ENCODE measurements at places on chromosomes 12 and 14.

DNA sequence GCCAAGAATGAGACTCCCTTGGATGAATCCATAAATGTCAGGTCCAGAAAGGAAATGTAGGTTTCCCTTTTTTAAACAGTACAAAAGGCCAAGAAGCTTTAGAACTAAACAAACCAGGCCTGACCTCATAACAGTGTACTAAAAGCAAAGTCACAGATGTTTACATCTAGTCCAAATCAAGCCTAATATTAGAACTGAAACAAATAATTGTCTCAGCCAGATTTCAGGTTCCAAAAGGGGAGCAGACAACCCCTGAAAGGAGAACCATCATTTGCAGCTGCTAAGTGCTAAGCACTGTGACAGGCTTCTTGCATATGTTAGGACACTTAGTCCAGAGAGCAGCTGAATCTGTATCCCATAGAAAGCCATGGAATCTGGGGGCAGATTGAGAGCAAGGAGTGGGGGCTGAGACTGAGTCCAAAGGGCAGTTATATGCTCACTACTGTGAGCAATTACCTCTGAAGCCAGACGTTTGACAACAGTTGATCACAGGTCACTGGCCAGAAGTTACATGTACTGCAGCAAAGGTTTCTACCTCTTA lies 90.1 kb downstream of the STXBP6 start:
- DNase-seq = no peak

- no peak for DNase-seq
Observed at GRCh38 chr12:120343692-120344091, 16.1 kb upstream of the PLA2G1B start.

GRCh38 chr14:103110681-103111231 lies 12.5 kb upstream of the TNFAIP2 start:
- DNase-seq = no peak

DNA sequence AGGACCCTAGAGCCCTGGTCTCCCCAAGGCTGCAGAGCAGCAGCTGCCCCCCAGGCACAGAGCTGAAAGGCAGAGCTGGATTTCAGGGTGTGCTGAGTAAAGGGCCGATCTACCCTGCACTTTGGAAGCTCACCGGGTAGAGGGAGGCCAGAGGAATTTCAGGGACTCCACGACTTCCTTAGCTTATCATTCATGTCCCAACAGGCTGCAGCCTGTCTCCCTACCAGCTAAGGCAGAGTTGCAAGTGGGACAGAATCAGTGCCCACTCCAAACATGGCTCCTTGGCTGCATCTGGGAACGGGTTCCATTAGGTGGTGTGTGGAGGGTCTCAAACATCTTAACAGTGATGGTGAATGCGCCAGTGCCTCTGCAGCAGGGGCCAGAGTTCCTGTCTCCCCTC lies 27.5 kb downstream of the MMAB start:
- no peak for DNase-seq

- DNase-seq = no peak
Observed at GRCh38 chr12:38880288-38880687, 25.1 kb downstream of the CPNE8 start.

GRCh38 chr14:56102941-56103340 lies 15.3 kb upstream of the PELI2 start:
- no peak for DNase-seq

DNA sequence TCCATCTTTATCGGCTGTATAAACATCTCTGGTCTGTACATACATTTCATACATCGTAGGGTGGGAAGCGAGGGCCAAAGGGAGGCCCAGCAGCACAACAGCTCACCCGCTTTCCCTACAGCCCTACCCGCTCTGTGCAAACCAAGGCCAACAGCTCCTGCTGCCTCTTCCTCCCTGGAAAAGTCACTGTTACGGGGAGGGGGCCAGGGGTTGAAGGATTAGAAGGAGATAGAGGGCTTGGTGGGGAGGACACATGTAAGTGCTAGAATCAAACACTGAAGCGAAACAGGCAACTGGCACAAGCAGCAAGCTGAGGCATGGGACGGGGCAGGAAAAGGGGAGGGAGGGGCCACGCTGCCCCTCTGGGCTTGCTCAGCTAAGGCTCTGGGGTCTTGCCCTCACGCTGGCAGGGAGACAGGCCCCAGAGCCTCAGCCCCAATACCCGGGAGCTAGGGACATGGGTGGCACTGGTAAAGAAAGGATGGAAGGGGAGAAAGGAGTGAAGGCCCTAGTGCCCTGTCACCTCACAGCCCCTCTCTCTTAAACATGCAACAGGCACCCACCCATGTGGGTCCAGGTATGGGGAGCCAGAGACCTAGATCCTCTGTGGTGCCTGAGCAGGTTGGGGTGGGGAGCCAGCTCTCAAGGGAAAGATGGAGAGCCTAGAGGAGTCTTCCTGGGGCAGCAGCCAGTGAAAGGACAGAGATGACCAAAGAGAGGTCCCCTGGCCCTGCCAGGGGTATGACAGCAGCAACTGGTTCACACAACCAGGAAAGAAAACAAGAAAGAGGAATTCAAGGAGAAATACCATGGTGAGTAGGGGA lies 14.4 kb downstream of the SPRYD3 start:
- no peak for DNase-seq

DNA sequence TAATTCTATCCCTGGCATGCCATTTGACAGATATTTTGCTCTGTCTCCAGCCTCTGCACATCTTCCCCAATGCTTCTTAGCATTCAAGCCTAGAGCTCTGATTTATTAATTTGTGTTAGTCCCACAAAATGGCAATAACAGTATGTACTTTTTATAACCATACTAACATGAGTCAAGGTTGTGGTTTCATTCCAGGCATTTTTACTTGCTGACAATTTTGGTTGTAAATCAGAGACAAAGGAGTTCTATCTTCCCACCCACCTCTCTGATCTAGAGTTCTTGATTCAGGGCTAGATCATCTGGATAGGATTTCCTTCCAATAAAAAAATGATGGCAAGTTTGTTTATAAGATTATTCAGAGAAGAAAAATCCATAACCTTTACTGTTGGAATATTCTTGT lies 18.5 kb upstream of the CISTR start:
- no peak for DNase-seq

- no peak for DNase-seq
Observed at GRCh38 chr12:13592063-13592942, 389.1 kb downstream of the GRIN2B start.

DNA sequence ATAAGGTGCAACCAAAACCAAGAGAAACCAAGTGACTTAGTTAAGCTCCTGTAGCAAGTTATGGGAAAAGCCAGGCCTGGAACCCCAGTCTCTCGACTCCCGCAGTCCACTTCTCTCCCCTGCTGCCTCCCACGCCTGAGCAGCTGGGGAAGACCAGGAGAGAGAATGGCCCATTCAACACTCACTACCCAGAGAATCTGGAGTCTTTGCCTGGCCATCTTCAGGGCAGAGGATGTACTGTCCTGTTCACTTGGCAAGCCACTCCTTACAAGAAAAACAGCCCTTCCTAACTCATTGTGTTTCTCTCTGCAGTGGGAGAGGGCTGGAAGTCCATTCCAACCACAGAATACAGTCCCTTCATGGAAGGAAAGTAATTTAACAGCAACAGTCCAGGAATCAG lies 1.8 kb downstream of the PITPNM2 start:
- no peak for DNase-seq

DNA sequence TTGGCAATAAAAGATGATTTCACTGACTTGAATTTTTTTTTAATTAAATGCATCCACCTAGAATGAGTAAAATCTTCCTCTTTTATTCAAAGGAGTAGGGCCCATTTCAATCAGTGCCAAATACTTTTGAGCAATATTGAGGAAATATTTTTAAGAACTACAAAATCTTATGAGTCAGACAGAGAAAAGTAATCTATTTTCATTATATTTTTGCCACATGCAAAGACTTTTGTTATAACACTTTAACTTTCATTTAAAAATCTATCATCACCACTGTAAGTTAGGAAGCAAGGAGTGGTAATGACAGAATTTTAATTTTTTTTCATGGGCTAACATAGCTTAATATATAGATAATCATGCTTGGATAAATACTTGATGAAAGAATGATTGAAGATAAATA lies 345.2 kb upstream of the KITLG start:
- no peak for DNase-seq

DNA sequence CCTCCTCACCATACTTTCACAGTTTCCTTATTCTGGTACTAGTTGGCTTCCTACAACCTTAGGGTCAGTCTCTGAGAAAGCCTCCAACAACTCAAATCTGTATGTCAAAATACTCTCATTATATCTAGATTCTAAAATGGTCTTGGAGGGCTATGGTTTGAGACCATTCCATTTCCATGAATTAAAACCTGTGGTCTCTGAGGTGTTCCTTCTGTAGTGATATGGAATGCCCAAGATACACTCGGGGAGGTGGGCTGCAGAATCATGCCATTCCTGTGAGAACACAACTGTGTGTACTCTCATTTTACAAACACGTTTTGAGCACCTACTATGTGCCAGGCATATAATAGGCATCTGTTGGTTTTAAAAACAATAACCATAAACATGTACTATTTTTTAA lies 74.0 kb downstream of the FERMT2 start:
- DNase-seq = no peak

DNA sequence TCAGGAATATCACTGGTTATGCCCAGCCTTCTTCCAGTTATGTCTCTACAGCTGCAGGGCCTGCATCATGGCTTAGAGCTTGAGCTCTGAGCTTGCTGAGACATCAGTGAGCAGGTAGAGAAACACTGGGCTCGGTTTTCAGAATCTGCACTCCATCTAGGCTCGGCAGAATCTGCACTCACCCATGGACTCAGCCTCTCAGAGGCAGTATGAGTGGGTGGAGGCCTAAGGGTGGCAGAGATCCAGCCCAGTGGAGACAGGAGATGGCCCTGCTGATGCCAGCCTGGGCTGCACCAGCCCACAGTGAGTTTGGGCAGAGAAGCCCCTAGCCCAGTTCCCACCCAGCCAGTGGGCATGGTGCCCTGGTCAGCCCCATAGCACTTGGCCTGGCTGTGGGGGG lies 12.8 kb downstream of the KRT80 start:
- DNase-seq = no peak

DNA sequence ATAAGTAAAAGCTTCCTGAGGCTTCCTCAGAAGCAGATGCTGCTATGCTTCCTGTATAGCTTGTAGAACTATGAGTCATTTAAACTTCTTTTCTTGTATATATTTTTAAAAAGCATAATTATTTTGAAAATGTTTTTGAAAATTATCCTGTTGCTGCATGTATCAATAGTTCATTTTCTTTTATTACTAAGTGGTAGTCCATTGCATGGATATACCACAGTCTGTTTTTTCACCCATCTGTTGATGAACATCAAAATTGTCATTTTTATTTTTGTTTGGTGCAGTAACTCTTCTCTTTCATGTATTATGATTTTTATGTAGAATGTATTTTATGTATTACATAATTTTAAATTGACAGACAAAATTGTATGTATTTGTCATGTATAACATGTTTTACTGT lies 81.4 kb downstream of the TMTC3 start:
- no peak for DNase-seq

DNA sequence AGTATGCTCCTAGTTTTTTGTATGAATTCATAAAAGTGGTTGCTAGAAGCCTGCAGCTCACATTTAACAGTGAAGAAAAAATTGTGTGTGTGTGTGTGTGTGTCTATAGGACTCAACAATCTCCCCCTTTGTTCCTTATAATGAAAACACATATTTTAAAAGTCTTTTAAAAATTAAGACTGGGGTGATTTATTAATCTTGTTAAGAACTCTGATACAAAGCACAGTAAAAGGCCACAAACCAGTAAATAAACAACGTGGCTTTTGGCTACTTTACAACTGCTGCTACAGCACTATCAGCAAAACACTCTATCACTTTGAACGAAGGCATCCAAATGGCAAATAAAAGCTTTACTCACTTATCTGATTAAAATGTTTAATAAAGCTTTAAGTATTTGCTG lies 594 bp upstream of the VCPKMT start:
- DNase-seq = no peak

DNA sequence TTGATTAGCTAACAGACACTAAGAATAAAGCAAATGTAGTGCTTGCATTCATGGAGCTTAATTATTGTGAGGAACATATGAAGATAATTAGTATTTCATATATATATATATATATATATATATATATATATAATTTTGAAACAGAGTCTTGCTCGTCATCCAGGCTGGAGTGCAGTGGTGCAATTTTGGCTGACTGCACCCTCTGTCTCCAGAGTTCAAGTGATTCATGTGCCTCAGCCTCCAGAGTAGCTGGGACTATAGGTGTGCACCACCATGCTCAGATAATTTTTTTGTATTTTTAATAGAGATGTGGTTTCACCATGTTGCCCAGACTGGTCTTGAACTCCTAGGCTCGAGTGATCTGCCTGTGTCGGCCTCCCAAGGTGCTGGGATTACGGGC lies 1091.6 kb upstream of the TMEM132C start:
- no peak for DNase-seq
